NCI-H1105 treated with DMSO at 0.1 percent for 48 hours (cell line): ENCODE measurements at places on chromosomes 11 and 22.
A peak's percentile ranks its signal among the peaks of the same experiment; 100 is the strongest.

- no peak for DNase-seq
Observed at GRCh38 chr22:20000246-20001081, 16.2 kb downstream of the ARVCF start.

DNA sequence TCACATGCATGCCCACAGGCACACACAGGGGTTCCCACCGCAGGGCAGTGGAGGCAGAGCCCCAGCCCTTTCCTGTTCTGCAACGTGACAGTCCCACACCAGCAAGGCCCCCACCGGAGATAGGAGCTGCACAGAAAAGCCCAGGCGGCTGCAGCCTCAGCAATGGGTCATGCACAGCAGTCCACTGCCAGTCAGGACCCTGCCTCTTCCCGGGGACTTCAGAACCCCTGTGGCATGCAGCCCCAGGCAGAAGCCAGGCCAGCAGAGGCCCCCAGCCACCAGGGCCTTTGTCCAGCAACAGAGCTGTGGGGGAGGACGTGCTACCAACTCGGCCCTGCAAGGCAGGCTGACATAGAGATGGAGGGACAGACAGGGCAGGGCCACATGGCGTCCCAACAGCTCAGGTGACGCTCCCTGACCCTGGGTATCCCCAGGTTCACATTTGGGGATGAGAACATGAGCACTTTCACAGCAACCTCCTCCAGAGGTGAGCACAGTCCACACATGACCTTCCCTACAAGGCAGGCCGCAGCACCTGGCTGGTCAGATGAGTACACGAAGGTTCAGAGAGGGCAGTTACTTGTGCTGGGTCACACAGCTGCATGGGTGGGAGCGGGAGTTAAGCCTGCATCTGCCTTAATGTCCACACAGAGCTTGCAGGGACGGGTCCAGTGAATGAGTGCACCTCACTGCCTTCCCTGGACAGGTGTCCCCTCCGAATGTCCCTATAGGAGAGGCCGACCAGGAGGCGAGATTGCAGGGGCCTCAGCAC is 87.3 kb downstream of the CELSR1 start:
- DNase-seq = no peak

DNA sequence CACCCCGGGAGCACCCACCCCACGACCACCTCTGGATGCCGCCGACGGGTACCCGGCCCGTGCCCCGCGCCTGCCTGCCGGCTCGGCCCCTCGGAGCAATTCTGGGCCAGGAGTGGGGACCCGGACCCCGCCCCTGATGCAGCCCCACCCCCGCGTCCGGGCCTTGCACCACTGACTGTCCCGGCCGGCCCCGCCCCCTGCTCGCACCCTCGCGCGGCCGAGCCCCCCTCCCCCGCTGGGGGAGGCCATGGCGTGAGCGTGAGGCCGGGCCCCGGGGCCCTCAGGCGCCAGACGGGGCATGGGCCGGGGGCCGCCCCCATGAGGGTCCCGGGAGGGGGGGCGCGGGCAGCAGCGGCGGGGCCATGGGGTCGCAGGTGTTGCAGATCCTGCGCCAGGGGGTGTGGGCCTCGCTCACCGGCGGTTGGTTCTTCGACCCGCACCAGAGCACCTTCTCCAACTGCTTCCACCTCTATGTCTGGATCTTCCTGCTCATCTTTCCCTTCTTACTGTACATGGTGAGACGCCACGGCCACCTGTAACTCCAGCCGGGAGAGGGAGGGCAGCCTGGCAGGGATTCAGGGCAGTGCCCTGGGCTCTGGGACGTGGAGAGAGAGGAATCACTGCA is 486 bp downstream of the PCNX3 start:
- no peak for DNase-seq

DNA sequence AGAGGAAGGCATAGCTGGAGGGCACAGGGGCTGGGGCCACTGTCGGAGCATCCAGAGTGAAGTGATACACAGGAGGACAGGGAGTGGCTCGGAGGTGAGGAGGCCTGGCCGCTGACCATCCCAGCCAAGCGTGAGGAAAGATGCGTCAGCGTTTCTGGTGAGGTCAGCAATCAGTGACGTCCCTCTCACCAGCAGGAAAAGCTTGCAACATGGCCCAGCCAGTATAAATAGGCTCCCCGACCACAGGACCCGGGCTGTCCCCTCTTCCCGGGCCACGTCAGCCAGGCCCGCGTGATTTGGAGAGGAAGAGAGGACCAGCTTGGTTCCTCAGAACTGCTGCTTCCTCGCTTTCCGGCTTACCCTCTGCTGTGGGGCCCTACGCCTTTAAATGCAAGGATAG is 4.2 kb upstream of the OSM start:
- no peak for DNase-seq

- DNase-seq = no peak
Observed at GRCh38 chr11:4388221-4388620, 5.3 kb downstream of the TRIM21 start.

DNA sequence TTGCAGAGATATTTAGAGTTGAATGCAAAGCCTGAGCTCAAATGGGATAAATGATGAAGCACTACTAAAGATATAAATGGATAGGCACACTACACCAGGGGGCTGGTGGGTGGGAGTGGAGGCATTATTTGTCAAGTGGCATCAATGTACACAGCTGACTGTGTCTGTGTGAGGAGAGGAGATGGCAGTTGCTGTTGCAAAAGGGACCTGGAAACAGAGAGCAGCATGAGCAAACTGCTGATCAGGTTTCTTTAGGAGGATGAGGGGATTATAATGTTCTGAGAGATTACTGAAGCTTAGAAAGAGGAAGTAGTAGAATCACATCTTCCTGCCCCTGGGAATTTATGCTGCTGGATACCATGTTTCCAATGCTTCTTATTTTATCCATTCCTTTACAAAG is 39.4 kb upstream of the LIN7C start:
- DNase-seq = no peak

DNA sequence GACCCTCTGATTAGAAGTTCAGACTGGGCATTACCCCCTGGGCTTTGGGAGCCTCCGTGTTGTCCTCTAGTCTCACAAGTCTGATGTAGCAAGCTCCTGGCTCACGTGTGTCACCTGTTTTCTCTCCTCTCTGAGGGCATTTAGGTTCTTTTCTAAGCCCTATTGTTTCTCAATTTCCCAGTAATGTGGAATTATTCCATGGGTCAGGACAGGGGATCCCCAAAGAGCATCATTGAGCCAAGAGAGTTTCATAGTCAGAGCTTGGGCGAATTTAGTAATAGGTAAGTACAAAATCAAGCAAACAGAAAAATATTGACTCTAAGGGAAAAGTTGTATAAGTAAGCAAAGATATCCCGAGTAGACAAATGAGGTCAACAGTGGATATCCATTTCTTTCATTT is 57.3 kb downstream of the PPP6R2 start:
- no peak for DNase-seq

GRCh38 chr22:49773531-49773930 is 54.1 kb downstream of the BRD1 start:
- DNase-seq = no peak

- no peak for DNase-seq
Observed at GRCh38 chr11:44505581-44506054, 59.8 kb upstream of the CD82 start.

DNA sequence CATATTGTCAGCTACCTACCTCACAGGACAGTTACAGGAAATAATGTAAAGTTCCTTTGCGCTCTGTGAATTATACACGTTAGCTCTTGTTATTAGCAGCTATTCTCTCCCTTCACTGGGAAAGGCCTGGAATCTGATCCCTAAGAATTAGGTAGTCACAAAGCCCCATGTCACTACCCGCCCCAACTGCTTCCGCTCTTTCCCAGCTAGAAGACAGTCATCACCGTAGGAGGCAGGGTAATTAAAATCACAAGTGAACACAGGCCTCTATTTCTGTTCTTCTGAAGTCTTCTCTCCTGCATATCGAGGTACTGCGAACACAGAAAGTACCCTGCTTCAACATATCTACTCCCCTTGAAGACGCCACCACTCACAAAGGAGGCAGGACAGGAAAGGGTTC is 12.6 kb upstream of the AHNAK start:
- DNase-seq = no peak

DNA sequence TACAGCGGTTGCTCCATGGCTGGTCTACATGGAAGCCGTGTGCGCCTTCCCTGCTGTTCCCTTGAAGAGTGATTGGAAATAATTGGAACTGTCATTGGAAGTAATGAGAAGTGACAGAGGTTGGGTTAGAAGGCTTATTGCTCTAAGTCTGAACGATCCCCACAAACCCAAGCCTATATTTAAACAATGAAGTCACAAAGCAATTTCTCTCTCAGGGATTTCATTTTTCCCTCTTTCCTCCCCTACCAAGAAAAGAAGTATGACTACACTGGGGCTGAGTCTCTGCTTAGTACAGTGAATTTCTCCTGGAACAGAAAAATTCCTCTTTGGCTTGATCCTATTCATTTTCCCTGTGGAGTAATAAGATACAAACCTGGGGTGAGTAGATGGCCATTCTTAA is 7.8 kb downstream of the CLMP start:
- DNase-seq = no peak

- peak; percentile 93 for DNase-seq
Observed at GRCh38 chr11:126090452-126090851, 27.8 kb upstream of the CDON start.

DNA sequence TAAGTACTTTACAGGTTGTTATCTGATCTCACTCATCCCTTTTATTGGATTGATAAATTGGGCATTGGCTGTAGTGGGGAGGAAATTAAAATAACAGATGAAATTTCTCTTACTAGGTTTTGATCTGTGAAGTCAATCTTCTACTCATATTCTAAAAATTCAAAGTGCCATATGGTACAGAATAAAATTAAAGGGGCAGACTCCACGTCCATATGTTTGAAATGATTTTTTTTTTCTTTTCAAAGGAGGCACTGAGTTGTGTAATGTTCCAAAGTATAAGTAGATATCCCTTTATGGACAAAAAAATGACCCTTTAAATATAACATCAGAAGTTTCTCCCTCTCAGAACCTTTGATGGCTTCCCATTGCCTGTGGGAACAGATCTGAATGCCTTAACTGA is 207.4 kb downstream of the DBX1 start:
- DNase-seq = no peak

GRCh38 chr22:23525510-23525909 is 54.6 kb downstream of the IGLL1 start:
- DNase-seq = no peak

- DNase-seq = peak; percentile 32
Observed at GRCh38 chr11:57429946-57430345, 3.0 kb upstream of the SLC43A3 start.

DNA sequence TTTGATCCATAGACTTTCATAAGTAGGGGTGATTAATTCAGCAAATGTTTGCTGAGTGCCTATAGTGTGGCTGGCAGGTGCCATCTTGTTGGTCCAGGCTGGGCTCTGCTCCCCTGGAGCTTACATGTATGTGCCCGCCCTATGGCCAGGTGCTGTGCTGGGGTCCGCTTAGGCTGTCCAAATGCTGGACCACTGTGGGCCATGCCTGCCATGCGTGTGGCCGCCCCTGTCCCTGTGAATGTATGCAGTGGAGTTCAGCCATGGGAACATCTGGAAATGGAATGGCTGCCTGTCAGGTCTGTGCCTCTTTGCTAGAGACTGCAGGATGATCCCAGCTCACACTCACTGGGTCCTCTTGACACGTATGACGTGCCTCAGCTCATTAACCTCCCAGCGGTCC is 594.6 kb downstream of the TBC1D22A start:
- no peak for DNase-seq

DNA sequence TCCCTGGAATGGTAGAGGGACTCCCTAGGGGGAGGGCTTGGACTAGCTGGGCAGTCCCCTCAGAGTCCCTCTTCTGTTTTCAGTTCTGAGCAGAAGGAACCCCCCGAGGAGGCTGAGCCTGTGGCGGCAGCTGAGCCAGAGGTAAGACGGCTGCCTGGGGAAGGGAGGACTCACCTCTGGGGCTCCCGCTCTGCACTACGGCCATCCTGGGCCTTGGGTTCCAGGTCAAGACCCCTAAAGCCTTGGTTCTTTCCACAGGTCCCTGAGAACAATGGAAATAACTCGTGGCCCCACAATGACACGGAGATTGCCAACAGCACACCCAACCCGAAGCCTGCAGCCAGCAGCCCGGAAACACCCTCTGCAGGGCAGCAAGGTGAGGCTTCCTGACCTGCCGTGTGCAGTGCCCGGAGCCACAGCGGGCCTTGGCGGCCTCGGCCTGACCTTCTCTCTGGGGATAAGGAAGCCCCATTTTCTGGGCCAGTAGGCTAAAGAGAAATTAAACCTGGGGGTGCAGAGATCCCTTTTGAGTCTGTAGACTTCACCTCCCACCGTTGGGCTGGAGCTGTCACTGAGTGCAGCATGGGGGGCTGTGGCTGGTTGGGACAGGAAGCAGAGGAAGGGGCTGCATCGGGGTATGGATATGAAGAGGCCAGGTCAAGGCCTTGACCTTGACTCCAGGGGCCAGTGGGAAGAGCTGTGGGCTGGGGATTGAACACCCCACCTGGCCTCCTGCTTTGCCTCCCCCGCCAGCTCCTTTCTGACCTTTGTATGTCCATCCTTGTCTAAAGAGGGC is 15.0 kb downstream of the INCENP start:
- DNase-seq = no peak

GRCh38 chr11:126485021-126485792 is 129.7 kb downstream of the ST3GAL4 start:
- DNase-seq = peak; percentile 41

DNA sequence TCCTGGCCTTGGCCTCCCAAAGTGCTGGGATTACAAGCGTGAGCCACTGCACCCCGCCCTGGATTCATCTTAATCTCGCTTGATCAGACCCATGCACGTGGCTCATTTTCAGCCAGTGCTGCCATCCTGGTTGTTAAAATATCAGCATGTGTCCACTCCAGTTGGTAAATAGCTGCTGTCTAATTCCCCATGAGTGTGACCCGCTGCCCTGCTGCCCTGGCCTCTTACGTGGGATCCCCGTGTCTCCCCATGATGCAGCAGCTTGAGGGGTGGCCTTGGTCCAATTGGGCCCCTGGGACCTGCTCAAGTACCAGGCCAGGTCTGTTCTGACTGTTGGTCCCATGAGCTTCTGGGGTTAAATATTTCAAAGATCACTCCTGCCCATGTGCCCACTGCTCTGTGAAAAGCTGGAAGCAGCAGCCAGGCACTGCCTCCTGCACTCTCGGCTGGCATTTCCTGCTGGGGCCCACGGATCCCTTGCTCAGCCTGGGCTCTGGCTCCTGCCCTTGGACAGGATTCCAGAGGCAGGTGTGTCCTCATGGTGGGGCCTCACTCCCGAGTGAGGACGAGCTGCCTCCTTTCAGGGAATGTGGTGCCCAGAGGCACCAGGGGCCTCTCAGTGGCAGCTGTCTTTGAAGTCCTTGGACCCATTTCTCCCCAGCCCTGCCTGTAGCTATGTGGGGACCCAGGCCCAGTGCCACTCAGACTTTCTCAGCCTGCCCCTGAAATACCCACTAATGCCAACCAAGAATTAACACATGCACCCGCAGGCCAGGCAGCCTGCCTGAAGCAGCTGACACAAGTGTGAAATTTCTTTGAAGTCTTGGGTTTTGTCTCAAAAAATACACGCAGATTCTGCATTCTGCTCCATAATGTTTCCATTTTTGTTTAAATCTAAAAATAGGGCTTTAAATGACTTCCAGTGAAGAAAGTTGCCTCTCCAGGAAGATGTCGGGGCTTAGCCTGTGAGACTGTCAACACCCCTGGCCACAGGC is 38.1 kb upstream of the PRDM11 start:
- DNase-seq = no peak

GRCh38 chr11:47152953-47153950 is 23.4 kb downstream of the ARFGAP2 start:
- DNase-seq = peak; percentile 75
